ENCODE measurements at places on chromosomes 11 and 22.

DNA sequence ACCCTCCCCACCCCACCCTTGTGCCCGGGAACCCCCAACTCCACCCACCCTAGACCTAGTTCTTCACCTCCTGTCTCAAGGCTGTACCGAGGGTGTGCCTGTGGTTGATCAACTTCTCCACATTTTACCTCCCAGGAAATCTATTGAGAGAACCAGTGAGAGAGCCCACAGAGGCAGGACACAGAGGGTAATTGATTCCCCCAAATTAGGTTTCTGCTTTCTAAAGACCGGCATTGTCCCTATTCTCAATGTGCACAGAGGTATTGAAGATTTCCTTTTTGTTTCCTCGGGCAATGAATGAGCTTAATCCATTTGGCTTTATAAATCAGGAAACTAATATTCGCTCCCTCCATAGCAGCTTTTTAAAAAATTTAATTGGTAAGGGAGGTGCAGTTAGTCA lies 6.0 kb upstream of the LMO1 start:
- DNase-seq, result no peak

DNA sequence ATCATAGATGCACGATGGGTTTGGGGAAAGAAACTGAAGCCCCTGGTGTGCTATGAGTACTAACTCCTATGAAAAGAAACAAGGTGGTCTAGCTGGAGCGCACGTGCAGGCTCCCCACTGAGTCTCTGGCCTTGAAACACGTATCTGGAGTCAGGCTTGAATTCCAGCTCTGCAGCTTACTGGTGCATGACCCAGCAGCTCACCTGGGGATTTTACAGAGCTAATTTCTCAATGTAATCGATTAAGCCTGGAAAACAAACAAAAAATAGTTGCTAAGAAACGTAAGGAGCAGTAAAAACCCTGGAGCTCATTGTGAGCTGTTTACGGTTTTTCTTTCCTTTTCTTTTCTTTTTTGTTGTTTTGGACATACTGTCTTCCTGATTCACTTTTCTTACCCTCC lies 12.3 kb downstream of the KCNJ1 start:
- no peak for DNase-seq

- DNase-seq, result no peak
These were observed 10.4 kb downstream of the GALNT18 start for GRCh38 chr11:11611381-11611780.

DNA sequence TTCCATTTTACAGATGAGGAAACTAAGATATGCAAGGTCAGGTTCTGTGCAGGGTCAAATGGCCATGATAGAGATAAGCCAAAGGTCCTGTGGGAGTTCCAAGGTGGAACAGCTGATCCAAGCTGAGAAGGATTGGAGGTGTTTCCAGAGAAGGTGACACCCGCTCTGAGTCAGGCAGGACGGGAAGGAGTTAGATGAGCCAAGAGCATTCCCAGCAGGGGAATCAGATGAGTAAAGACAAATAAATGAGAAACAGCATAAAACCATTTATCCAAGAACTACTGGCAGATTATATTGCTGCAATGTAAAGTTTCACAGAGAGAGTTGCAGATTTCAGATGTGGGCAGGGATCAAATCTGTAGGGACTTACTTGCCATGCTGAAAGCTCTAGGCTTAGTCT lies 18.9 kb upstream of the HEPHL1 start:
- no peak for DNase-seq

- no peak for DNase-seq
These were observed 182.3 kb downstream of the DBX1 start for GRCh38 chr11:19977941-19978340.

DNA sequence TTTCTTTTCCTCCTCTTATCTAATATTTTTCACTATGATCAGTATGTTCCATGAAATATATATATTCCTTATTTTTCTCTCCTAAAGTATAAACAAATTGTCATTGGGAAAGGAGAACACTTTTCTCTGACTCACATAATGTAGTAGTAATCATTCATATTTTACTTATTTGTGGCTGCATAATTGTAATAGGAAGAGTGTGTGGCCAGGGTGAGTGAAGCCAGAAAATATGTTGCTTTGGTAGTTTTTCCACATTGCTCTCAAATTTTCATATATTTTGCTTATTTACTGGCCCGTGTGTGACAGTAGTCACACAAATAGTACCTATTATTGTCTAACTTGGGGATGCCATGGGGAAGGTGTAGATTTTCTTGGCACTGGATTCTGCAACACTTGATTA lies 172.1 kb downstream of the DYNC2H1 start:
- no peak for DNase-seq

DNA sequence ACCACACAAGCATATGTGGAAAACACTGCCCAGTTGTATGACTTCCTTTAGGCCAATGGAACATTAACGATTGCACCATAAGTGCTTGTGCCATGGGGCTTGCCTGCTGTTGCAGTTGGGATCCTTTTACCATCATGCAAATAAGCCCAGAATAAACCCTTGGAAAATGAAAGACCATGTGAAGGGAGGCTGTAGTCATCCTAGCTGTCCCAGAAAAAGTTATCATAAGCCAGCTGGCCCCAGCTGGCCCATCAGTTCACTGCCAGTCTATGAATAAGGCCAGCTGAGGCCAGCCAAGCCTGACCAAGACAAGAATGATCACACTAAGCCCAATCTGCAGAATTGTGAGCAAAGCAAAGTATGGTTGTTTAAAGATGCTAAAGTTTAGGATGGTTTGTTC lies 253.9 kb upstream of the ARHGAP20 start:
- DNase-seq, result no peak

- no peak for DNase-seq
These were observed 32.0 kb upstream of the LINC01488 start for GRCh38 chr11:69449320-69450063.

GRCh38 chr11:3155691-3156258 lies 9.3 kb downstream of the OSBPL5 start:
- DNase-seq, result no peak

- DNase-seq, result no peak
These were observed 15.3 kb downstream of the PARVA start for GRCh38 chr11:12392672-12393071.

- DNase-seq, result no peak
These were observed 21.9 kb upstream of the PANX1 start for GRCh38 chr11:94106716-94107115.

DNA sequence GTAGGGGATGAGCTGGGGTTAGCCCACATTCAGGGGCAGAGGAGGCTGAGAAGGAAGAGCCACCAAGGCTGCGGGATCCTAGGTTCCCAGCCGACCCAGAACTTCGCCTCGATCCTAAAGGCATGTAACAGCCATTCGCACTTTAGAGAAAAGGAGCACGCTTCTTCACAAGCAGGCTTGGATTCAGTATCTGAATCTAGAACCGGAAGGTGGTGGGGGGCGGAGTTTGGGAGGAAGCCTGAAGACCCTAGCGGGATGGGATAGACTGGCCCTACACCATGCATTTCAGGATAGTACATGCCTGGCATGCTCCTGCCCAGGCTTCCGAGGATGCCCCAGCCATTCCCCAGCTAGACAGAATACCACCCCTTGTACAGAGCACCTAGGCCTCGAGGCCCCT lies 4.4 kb downstream of the SCARF2 start:
- no peak for DNase-seq

DNA sequence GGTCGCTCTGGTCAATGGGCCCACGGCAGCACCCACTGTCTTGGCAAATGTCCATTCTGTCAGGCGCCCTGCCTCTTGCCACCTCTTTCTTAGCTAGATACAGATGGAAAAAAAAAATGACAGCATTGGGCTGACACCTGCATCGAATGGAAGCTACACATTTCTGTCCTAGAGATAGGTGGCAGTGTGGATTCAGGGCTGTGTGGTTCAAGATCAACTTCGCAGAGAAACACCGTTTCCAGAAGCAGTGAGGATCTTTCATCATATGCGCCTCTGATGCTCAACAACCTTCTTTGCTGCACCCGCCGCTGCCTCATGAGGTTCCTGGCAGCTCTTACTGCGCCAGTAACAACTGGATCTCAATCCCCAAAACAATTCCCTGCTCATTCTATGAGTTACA lies 236.3 kb downstream of the KIRREL3 start:
- no peak for DNase-seq

GRCh38 chr11:10454878-10455631 lies at the start of gene AMPD3:
Gene AMPD3, plus strand, starts transcription at chr11:10455264. Its CDS starts 6,256 bp downstream, at chr11:10461520.
- DNase-seq, result peak; percentile 24

- no peak for DNase-seq
These were observed 21.3 kb downstream of the IZUMO1R start for GRCh38 chr11:94325681-94326080.

- no peak for DNase-seq
These were observed 64.3 kb downstream of the NAT10 start for GRCh38 chr11:34169686-34170085.

GRCh38 chr22:42891696-42892095 lies 34.6 kb upstream of the ARFGAP3 start:
- no peak for DNase-seq

DNA sequence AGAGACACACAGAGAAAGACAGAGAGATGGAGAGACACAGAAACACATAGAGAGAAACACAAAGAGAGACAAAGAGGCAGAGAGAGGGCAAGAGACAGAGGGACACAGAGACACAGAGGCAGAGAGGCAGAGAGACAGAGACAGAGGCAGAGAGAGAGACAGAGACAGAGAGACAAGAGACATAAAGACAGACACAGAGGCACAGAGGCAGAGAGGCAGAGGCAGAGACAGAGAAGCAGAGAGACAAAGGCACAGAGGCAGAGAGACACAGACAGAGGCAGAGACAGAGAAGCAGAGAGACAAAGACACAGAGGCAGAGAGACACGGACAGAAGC lies 6.3 kb downstream of the TNNI2 start:
- no peak for DNase-seq

DNA sequence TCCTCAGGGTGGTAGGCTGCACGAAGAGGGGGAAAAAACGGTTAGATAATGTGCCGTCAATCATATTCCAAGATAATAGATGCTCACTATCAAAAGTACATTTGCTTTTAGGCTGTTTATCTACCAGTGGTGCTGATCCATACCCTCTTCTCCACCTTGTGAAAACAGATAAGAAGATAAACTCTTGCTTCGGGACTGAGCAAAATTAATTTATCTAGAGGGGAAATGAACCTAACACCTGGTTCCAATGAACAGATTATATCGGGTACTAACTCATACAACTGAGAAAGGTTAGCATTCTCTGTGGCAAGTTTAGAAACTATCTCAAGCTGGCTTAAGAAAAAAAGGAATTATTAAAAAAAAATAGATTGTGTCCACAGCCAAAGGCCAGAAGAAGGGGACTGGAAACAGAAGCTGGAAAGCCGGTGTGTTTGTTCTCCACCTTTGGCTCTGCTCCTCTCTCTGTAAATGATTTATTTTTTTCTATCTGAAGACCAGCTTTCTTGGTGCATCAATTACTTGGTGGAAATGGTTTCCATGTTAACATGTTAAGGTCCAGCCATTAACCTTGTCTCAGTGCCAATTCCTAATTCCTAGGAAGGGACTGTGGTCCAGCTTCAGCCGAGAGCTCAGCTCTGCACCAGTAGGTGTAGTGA lies 55.8 kb downstream of the SC5D start:
- DNase-seq, result no peak

DNA sequence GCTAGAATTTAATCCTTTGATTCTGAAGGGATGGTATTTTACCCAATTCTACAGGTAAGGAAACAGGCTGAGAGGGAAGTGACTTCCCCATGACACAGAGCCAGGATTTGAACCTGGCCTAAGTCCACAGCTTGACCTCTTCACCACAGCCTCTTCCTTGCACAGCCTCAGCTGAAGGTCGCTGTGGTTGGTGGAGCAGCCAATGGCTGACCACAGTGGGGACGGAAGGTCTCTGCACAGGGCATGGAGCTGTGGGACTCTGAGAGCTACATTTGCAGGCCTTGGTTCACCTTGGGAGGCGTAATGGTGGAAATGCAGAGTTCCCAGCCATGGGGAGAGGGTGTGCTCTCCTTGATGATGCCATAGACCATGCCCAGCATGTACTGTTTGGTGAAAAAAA lies 295.0 kb downstream of the DDX10 start:
- no peak for DNase-seq

DNA sequence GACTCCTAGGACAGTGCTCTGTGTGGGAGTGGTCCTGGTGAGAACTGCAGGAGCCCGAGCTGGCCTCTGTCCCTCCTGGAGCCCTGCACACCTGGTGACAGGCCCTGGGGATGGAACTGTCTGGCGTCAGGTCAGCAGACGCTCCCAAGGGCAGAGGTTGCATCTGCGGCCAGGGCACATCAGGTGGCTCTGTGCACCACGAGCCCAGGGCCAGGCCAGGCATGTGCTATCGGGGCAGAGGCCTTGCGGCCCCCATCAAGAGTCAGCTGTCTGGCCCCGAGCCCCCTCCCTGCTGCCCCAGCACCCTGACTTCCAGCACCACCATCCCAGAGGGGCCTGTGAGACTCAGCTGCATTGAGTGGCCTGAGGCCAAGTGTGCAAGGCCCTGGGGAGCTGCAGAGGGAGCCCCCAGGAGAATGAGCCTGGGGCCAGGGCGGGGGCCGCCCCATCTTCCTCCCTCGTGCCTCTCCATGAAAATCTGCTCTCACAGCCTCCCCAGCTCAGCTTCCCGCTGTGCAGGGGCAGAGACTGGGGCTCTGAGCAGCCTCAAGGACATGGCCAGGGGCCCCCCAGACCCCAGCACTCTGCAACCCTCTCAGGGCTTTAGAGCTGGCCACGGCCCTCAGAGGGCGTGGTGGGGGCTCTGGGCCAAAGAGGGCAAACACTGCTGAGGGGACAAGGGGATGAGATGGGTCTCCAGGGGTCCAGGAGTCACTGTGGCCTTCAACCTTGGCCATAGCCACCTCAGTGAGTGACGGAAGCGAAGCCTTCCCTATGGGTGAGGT lies 56.4 kb downstream of the RTL6 start:
- DNase-seq, result no peak

DNA sequence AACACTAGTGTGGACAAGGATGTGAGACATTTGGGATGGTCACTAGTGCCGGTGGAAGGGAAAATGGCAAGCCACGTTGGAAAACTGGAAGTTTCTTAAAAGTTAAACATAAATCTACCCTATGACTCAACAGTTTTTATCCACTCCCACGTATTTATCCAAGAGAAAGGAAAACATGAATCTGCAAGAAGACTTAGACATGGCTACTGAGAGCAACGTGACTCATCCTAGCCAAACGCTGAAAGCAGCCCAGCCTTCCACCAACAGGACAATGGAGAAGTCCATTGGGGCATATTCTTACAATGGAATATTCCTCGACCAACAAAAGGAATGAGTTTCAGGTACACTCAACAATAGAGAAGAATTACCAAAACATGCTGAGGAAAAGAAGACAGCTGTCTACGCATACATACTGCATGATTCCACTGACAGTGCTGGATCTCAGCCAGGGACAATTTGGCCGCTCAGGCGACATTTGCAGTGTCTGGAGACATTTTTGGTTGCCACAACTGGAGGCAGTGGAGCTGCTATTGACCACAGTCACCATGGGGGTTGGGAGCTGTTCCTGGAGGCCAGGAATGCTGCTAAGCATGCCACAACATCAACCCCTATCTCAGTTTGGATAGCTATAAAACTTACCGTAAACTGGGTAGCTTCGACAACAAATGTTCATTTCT lies 21.2 kb downstream of the SYT13 start:
- no peak for DNase-seq

DNA sequence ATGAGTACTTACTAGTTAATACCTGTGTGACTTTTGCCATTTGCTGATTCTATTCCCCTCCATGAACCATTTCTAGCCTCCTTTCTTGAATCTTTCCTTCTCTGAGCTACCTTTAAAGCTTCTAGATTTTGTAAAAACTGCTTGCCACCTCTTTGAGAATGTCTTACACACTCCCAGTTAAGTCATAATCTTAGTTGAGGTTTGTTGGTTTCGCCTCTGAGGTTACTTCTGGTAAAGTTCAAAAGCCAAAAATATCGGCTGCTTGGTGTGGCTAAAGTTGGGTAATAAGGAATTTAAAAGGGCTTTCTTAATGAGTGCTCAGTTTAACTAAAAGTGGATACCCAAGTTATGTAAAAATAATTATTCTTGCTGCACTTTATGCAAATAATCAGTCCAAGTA lies 10.4 kb upstream of the GLYAT start:
- no peak for DNase-seq

Data from midbrain (tissue), 1 donor.